Trophoblast cell (in vitro differentiated cells and primary cell): ENCODE measurements at places on chromosomes 2 and 18.

DNA sequence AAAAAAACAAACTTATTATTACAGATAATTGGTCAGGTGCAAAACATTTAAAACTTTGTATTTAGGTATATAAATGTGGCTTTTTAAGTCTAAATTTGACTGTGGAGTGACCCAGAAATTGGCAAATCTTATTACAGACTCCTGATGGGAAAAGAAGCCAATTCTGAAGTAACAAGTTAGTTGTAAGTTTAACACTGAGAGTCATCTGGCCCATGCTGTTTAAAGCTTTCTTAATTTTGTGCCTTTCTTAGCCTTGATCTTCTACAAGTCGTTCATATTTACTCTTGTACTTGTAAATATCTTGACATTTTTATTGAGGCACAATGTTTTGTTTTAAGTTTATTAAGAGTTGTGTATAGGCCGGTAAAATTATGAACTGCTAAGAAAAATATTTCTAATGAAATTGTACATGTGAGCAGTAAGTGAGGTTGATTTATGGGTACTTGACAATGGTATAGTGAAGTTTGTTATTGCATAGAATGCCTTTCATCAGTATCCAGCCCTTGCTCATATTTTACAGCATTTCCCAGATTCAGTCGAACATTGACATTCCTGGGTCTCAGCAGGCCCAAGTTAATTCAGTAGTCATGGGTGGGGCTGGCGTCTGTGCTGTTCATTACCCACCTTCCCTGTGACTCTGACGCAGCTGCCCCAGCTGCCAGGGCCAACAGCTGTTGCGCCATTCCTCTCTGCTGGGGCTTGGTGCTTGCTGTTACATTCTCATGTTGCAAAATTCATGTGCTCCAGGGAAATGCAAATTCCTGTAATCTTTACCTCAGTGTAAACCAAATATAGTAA is 121.4 kb downstream of the ZNF236 start:
- DNase-seq = peak; percentile 95

DNA sequence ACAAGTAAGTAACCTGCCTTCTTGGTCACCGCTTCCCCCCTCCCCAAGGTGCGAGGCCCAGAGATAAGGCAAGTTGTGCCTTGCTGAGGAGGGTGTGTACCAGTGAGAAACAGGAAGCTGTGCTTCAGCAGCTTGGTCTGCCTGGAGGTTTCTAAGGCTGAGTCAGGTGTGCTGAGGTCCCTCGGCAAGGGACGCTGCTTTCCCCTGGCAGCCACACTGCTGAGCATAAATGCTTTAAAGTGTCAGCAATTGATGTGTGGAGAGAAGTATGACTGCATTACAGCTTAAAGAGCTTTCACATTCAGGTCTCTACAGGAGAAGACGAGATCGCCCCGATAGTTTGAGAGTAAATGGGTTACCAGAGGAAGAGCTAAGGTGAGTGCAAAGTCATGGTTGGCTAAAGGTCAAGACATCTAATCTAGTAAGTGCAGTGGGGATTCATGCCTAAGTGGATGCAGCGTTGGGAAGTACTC is 86.9 kb downstream of the LIMS1 start:
- DNase-seq = peak; percentile 44

DNA sequence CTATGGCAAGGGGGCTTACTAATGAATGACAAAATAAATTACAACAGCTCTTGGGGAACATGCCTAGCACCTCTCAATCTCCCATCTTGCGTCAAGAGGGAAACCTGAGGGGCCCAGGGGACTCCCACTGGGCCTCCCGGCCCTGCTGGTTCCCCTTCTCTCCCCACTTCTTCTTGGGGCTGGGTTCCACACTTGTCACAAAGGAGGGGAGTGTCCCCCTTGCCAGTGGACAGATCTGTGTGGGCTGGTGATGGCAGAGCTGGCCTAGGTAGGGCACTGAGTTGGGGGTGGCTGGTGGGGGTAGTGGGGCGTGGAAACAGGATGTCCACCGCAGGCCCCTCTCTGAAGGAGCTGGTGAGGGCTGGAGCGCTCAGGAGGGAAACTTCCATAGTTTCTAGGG is 184.0 kb upstream of the HAAO start:
- no peak for DNase-seq

DNA sequence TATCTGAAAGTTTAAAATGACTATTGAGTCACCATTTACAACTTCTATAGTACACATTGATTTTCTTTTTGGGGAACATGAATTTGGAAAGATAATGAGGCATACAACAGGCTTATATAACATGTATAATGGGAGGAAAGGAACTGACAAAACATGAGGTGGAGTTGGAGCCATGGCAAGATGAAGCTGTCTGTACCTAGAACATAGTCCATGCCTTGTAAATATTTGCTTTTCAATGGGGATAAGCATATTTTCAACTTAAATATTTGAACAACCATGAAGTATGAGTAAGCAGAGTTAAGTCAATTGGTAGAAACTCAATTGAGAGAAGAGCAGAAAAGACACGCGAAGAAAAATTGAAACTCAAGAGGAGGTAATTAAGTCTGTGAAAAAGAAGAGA is 37.1 kb upstream of the GALNT13 start:
- DNase-seq = no peak

DNA sequence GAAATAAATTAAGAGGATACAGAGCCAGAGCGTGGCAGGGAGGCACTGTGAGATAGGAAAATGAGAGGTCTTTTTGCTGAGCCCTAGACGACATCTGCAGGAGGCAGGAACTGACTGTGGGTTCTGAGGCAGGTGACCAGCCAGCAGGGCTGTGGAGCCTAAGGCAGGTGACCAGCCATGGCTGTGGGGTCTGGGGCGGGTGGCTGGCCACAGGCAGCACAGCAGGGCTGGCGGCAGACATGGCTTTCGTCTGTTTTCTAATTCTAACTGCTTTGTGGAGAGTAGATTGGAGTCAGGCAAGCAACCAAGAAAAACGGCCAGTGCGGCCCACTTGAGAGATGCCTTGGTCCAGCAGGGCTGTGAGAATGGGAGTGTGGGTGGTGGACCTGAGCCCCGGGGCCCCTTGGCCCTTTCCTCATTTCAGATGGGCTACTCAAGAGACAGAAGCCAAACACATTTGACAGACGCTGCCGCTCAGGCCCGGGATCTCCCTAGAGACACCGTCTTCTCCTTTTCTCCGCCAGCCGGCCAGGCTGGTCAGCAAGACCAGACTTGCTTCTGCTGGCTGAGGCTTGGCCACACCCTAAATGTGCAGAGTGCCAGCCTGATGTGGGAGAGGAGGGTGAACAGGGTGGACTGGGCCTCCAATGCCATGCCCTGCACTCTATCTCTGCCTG is 19.7 kb upstream of the GNAL start:
- DNase-seq = no peak

- no peak for DNase-seq
Measured at GRCh38 chr18:42338683-42339082, 383.6 kb downstream of the PIK3C3 start.

DNA sequence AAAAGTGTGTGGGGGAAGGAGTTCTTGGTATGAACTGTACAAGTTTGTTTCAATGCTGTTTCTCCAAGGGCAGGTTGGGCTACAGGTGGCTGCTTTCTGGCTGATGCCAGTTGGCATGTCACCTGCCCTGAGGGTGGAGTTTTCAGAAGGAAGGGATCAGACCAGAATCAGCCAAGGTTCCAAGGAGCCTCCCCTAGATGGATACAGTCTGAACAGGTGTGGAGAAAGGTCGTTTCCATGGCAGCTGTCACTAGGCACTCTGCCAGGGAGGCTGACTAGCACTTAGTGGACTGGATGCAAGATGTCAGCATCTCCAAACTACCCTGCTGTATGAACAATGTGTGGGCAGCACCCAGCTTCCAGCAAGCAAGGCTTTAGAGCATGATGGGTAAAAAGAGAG is 444.4 kb upstream of the HNRNPA3 start:
- DNase-seq = no peak

DNA sequence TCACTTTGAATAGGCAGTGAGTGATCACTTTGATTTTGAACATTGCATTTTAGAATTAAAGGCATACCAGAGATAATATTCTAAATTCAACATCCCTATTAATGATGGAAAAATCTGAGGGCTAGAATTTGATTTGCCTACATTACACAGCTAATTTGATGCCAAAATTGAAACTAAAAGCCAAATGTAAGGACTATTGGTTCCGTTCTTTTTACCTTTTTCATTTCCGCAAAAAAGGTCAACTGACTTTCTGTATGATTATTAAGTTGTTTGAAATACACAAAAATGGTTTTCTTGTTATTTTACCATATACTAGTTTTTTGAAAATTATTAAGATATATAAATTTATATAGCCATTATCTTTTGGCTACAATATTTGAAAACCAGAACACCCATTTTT is 117.5 kb downstream of the SCN3A start:
- DNase-seq = no peak

DNA sequence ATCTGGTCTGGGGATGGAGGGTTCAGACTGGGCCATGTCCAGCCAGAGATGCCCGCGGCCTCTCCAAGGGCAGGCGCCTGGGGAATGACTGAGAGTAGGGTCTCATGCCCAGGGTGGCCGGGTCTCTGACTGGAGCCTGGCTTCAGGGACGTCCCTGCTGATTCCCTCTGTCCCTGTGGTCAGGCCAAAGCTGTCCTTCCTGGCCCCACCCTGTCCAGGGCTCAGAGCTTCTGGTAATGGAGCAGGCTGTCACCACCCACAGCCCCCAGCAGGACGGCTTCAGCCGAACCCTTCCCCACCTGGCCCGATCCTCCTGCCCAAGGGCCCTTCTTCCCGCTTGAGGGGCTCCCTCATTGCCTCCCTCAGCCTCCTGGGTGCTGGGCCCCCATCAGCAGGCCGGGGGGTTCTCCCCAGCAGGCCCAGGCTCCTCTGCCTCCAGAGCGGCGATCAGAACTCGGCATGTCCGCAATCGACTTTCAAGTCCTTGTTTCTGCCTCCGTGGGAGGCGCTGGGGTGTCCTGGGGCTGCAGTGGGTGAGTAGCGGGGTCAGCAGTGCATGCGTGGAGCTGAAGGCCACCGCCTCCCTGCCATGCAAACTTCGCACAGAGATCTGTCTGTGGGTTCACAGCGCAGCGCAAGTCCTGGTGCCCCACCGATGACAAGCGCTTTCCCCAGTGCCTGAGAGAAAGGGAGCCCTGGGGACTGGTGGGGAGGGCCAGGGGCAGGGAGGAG is 18.3 kb downstream of the RAMP1 start:
- no peak for DNase-seq
